ENCODE measurements at places on chromosomes 4 and X.

DNA sequence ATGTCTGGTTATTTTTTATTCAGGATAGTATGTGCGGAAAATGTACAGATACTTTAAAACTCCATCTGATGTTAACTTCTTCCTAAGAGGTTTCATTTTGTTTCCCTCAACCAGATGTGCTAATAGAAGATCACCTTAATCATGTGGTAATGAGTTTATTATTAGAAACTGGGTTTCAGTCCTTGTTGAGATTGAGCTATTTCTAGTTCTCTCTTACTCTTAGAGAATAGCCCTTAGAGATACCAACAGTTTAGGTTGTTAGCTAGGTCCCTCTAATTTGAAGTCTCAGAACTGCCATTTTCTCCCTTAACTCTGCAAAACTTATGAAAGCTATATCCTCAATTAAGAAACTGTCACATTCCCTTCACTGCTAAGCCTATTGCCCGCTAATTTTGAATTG lies 13.0 kb downstream of the FAM47A start:
- no peak for DNase-seq

GRCh38 chr4:31351695-31352094 lies 631.5 kb downstream of the PCDH7 start:
- no peak for DNase-seq

- DNase-seq: no peak
Measured at GRCh38 chr4:139443661-139444060, 10.3 kb upstream of the RAB33B start.

DNA sequence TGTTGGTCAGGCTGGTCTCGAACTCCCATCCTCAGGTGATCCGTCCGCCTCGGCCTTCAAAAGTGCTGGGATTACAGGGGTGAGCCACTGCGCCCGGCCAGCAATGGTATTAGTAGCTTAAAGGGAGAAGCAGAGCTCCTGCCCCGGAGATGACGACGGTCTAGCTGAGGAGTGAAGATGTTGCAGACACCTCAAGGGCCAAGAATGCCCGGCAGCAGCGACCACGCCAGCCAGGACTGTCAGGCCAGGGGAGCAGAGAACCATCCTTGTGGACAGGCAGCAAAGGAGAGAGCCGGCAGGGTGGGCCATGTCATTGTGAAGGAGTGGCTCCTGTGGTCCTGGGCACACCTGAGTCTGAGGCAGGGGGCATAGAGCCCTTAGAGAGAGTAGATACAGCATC lies 210.1 kb upstream of the BCOR start:
- DNase-seq: no peak

DNA sequence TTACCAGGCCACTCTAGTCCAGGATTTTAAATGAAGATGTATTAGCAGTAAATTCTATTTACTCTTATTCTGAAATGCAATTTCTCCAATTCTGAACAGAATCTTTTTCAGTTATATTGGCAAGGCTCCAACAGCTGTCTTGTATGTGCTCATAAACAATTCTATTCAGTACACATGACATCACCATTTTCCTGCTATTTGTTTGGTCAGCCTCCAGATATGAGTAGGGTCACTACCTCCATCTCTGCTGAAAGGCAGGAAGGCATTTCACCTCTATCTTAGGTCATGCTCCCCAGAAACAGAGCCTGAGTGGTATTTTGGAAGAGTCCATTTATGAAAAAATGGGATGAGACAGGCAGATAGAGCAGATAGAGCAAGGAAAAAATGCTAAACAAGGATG lies 151.1 kb upstream of the ADGRL3 start:
- no peak for DNase-seq

DNA sequence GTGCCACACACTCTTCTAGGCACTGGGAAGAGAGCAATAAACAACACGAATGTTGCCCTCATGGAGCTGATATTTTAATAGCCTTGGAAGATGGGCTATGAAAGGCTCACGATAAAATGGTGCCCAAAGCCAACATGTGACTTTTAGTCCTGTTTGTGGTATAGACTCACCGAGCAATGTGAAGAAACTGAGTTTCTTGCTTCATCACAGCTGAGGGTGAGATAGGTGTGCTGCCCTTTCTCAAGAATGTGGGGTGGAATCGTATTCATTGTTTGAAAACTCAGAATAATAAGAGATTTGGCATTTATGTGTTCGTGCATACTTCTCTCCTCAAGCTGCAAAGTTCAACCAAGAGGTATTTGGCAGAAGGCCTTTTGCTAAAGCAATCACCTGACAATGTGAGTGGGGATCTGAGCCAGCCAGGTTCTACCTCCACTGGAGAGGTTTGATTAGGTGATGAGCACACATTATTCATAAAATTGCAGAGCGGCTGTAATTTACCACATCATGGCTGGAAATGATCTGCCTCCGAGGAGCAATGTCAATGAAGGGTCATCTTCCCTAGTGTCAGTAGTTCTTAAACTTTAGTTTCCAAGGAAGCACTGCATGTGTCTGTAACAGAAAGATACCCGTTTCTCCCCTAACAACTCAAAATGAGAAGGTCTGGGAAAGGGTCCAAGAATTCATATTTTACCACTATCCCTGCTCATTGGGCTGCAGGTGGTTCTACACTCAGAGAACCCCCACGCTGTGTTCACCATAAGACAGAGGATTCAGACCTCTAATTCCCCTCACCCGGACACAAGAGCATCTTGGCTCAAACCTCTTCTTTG lies 41.9 kb upstream of the CBR4 start:
- DNase-seq: no peak

DNA sequence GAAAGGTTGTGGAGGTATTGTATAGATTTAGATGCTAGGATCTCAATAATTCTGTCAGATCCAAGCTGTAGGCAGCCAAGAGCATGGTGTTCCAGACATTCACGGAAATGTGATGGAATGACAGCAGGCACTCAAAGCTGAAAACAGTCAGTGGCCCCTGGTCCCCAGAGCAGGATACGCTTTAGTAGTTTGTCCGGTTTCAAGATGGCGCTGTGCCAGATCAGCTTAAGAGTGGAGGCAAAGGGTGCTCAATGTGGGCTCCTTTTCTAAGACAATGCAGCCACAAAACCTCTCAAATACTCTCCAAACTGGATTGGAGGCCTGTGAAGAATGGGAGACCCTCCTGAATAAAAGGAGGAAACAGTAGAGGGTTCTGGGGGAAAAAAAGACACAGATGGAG lies 291.2 kb upstream of the HS3ST1 start:
- no peak for DNase-seq

- DNase-seq: peak; percentile 56
Measured at GRCh38 chr4:99885063-99885664, 9.1 kb downstream of the LAMTOR3 start.

DNA sequence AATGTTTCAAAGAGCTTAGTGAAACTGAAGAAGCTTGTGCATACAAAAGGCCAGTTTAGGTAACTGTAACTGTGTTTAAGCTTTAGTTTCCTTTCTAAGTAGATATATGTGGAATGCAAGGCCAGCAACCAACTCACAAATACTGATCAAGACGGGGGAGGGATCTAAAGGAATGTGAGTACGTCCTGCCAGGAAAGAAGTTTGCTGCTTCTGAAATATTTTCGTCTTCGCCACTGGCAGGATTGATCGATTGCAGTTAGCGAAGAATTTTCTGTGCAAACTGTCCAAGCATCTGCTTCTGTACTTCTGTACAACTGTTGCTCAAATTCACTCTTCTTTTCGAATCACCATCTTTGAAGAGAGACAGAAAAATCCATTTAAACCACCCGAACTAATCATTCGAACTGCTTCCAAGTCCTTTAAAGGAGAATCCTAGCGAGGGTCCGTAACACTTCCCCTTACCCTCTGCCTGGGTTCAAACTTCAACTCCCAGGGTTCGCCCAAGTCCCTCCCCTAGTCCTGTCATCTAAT lies 373 bp upstream of the INTS6L start:
- DNase-seq: no peak

DNA sequence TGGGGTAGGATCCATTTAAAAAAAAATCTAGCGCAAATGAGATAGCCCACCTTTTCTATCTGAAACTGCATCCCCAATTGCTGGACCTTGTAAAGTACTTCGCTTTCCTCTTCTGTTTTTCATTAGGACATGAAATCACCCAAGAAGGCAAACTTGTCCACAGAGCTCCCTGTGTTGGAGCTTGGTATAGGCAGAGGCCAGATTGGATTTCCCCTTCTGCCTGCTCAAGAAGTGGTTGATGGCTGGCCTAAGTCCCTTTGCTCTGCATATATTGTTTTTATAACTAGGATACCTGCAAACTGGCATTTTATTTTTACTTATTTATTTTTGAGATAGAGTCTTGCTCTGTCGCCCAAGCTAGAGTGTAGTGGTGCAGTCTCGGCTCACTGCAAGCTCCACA lies 28.4 kb downstream of the RNF4 start:
- no peak for DNase-seq

All from COLO829 (cell line).